ENCODE measurements at places on chromosomes 16 and 17. TPM values are rescaled to one million over a fixed set of nuclear protein-coding genes. Genes with fewer than 3 reads are reported as not detected.

EPN3 gene
- total RNA-seq: not detected

PLEKHG4 gene
- 10.2 TPM for total RNA-seq

UNC13D gene
- total RNA-seq: 0.19 TPM

KDM6B gene
- total RNA-seq: 68.6 TPM

PMFBP1 gene
- total RNA-seq: not detected
